ENCODE measurements at places on chromosomes 1 and 21.

DNA sequence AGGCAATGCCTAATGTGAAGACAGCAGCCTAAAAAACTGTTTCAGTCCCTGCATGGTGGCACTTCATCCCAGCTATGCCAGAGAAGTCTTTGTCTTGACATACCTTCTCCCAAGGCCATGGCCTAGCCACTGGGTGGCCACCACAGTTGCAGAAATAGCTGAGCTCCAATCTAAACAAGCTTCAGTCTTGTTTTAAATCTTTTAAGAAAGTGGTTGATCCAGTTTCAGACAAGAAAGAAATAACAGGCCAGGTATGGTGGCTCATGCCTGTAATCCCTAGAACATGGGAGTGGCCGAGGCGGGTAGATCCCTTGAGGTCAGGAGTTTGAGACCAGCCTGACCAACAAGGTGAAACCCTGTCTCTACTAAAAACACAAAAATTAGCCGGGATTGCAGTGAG is 600.0 kb upstream of the PLXNA2 start:
- no peak for DNase-seq

DNA sequence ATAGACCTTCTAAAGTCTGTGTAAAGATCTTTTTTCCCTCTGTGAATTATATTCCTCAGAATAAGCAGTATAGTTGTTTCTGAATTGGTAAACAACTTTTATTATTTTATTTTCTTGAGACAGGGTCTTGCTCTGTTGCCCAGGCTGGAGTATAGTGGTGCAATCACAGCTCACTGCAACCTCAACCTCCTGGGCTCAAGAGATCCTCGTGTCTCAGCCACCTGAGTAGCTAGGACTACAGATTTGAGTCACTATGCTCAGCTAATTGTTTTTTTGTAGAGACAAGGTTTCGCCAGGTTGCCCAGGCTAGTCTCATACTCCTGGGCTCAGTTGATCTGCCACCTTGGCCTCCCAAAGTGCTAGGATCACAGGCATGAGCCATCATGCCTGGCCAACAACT is 26.6 kb upstream of the HMGN1 start:
- DNase-seq = no peak

- DNase-seq = no peak
Measured at GRCh38 chr1:198472119-198472518, 68.4 kb downstream of the ATP6V1G3 start.

- DNase-seq = no peak
Measured at GRCh38 chr1:212914789-212915188, 35.6 kb upstream of the VASH2 start.

DNA sequence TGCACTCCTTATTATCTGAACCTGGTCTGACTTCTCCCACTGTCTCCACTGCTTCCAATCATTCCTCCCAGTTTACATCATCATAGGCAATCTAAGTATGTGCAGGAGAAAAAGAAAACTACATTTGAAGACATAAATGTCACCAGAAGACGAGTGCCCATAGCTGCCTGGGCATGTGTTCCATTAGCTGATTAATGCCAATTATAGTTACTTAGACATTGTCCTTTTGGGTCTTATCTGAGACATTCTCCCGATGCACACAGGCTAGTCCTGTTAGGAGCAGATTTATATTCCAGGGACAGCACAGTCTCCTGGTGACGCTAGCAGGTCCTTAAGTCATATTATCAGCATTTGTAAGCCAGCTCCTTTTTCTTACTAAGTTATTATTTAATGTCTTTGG is 52.6 kb upstream of the PTGFRN start:
- DNase-seq = no peak

DNA sequence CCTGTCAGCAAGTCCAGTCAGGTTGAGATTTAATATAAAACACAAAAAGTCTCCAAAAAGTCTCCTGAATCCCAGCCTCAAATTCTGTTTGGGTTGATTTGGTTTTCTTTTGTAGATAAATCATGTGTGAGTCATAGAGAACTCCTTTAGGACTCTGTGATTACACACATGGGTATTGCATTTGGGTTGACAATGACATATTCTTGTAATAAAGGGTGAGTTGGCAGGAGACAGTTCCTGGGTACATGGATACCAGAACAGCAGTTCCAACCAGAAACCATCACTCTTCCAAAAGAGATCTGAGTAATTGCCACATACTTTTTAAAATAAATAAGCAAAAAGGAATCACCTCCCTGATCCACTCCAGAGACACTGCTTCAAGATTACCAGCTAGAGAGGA is 8.9 kb downstream of the CR2 start:
- DNase-seq = no peak

DNA sequence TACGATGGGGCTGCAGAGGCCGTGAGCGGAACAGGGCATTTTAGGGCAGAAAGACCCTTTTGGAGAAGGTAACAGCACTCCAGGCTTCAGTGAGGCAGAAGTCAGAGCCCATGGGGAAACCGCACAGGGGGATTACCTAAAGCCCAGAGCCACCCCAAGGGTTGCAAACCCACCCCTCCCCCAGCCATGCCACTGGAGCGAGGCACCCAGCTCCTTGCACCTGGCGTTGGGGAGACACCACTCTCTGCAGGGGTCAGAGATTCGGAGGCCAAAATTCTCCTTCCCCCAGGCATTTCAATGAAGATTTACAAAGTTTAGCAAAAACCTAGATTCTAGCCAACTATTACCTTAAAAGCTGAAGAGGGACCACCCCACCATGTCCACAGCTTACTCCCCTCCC is 38.4 kb upstream of the CCDC27 start:
- DNase-seq = no peak

GRCh38 chr1:234533034-234533891 is 54.3 kb upstream of the TARBP1 start:
- DNase-seq = no peak

GRCh38 chr1:188314557-188315137 is 1485.9 kb downstream of the PLA2G4A start:
- DNase-seq = no peak

- DNase-seq = no peak
Measured at GRCh38 chr1:17637055-17637454, 97.6 kb downstream of the ARHGEF10L start.

- no peak for DNase-seq
Measured at GRCh38 chr1:152759453-152760173, 1.8 kb downstream of the KPRP start.

DNA sequence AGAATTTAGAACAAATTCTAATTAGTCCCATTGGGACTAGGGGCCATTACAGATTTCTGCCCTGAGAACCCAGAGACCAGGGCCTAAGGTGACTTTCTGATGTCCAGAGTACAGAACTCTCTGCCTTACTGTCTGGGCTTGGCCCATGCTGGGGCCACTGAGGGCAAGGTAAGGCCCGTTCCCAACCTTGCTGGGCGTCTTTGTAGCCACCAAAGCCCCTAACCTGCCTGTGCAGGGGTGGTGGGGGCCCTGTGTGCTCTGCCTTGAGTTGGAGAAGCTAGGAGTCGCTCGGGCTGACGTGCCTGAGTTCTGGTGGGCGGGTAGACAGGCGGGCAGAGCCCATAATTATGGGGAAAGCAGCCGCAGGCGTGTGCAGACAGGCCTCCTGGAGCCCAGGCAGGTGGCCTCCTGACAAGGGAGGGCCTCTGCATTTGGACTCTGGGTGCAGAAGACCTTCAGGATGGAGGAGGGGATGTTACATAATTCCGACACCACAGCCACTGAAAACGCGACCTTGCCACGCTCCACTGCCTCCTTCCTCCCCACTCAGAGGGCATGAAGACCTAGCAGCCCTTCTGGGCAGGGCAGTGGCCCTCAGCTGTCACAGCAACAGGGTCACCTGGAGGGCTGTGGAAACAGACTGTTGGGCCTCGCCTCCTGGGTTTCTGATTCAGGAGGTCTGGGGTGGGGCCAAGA is 239.9 kb upstream of the TMEM51 start:
- DNase-seq = no peak

- DNase-seq = peak; percentile 16
Measured at GRCh38 chr1:212545941-212546635, 62.5 kb upstream of the ATF3 start.

GRCh38 chr21:16667395-16667794 is 845.4 kb upstream of the CXADR start:
- DNase-seq = no peak

DNA sequence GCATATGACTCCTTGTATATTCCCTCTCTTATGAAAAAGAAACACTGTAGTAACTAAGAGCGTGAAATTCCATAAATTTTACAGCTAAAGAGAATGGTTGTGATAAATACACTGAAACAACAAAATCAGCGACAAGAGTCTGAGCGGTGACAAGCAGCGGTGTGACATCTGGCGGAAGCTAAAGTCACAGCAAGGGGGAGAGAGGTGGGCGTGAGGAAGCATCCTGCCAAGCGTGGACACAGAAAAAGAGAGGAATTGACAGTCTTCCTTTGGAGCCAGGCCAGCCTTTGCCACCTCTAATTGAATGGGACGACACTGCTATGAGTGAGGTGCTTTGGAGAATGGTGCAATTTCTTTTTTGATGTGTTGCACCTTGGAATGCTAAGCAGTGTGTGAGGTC is 25.9 kb downstream of the PSMB2 start:
- DNase-seq = no peak

- DNase-seq = no peak
Measured at GRCh38 chr1:61377242-61377958, 295.0 kb downstream of the NFIA start.

DNA sequence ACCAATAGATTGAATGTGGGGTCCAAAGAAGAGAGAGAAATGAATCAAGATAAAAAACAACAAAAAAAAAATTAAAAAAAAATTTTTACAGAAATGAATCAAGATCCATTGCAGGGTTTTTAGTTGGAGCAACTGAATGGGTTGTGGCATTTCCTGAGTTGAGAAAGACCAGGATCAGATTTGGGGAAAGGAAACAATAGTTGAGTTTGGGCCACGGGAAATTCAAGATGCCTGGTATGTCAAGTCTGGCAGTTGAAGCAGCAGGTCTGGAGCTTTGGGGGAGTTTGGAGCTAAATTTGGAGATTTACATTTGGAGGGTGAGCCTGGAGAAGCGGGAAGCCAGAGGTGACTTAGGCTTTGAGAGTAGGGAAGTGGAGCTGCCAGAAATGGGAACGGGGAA is 22.6 kb downstream of the ATP8B2 start:
- DNase-seq = no peak

GRCh38 chr21:35748678-35749314 is 311.5 kb downstream of the SETD4 start:
- no peak for DNase-seq

GRCh38 chr1:239976130-239976968 is 115.3 kb upstream of the FMN2 start:
- DNase-seq = peak; percentile 9

DNA sequence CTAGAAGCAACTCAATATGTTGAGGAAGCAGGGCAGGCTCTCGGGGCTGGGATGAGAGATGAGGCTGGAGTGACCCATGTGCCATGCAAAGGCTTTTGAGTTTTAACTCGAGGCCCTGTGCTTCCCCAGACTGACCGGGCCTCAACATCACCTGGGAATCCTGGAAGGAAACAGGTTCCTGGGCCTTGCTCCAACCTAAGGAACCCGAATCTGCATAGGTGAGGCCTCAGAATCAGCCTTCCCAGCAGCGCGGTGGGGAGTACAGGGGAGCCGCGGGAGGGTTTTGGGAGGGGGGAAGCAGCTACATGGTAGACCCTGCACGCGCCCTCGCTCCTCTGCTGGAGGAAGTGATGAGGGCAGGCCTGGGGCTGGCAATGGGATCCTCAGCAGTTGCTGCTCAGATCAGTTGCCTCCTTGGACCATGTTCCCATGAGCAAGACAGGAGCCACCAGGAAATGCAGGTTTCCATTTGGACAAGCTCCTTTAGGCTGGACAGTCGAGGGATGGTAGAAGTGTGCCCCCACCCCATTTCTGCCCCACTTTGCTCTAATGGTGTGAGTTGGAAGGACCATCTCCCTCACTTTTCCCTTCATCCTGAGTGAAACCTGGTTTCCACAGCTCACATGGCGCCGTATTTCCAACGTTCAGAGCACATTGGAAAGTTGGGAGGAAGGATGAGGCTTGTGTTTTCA is 4.5 kb upstream of the KIAA1614 start:
- DNase-seq = no peak

DNA sequence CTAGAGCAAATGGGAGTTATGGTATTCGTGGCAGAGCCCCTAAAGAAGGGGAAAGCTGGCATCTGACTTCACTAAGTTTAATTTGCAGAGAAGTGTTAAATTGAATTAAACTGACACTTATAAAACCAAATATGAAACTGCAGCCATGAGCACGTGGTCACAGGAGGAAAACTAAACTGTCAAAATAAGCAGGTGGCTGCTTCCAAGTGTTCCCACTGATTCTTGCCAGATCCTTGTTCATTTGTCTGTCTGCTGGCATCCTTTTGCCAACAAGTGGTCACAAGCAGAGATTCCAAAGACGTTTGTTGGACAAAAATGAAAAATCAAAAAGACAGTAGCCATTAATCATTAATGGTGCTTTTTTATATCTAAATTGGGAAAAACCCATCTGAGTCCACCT is 6.5 kb upstream of the CELA2B start:
- DNase-seq = no peak

- DNase-seq = no peak
Measured at GRCh38 chr1:230495076-230495475, 68.9 kb upstream of the PGBD5 start.

DNA sequence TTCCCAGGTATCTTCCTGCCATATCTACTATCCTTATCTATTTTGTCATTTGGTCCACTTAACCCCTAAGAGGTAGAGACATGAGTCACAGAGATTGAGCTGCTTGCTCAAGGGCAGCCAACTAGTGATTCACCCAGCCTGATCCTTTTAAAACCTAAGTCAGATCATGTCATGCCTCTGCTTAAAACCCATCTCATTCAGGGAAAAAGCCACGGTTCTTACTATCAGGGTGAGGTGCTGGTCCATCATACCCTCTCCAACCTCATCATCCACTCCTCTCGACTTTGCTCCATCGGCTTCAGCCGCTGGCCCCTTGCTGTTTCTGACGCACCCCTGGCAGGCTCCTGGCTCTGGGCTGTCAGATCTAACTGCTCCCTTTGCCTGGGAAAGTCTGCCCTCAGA is 14.4 kb upstream of the PPP1R15B start:
- DNase-seq = no peak

DNA sequence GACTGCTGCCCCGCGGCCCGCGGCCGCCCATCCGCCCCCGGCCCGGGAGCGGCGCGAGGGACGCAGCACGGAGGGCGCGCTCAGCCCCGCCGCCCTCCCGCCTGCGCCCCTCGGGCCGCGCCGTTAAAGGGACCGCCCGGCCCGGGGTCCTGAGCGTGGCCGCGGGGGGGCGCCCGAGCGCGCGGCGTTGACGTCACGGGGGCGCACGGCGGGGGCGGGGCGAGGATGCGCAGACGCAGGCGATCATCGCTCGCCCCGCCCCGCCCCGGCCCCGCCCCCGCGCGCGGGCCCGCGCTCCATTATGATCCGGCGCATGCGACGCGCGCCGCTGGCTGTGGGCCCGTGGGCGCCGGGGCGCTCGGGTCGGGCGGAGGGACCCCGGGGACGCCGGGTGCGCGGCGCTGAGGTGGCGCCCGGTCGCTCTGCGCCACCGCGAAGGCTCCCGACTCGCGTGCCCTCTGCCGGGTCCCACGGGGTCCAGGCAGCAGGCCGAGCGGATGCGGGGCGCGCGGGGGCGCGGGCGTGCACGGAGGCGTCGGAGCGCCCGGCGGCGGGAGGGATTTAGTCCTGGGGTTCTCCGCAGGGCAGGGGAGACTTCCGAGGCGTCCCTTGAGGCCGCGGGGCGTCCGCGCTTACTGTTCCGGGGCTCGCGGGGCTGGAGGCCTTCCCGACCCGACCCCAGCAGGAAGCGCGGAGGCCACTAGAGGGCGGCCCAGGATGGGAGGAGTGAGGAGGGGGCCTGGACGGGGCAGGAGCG is at the start of gene DVL1:
TSS of gene DVL1 (minus strand) at position 163 of the 757 bp plus-strand sequence. CDS start 353 bp downstream, outside the sequence.
- DNase-seq = peak; percentile 37

GRCh38 chr21:27250366-27250765 is 283.5 kb upstream of the ADAMTS5 start:
- DNase-seq = no peak

- no peak for DNase-seq
Measured at GRCh38 chr1:209547626-209548025, 35.9 kb upstream of the CAMK1G start.
